Activated effector memory CD4-positive, alpha-beta T cell treated with anti-CD3 and anti-CD28 coated beads, Interleukin-2, amount 50 U/mL, for 16 hours (primary cell): ENCODE measurements at places on chromosomes 12 and 14.

GRCh38 chr14:29896354-29896821, 31.3 kb downstream of the PRKD1 start:
- no peak for DNase-seq

DNA sequence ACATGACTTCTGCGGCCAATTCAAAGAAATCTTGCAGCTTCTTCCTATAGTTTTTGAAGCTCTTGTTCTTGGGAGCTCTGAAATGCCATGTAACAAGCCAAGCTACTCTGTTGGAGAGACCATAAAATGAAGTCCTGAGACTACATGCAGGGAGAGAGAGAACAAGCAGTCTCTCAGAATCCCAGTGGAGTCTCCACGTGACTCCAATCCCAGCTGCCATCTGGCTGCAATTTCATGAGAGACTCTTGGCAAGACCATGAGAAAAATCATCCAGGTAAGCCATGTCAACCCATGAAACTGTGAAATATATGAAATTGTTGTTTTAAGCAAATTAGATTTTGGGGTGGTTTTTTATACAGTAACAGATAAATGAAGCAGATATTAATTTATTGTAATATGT, 54.4 kb downstream of the KLRG1 start:
- DNase-seq, result no peak

DNA sequence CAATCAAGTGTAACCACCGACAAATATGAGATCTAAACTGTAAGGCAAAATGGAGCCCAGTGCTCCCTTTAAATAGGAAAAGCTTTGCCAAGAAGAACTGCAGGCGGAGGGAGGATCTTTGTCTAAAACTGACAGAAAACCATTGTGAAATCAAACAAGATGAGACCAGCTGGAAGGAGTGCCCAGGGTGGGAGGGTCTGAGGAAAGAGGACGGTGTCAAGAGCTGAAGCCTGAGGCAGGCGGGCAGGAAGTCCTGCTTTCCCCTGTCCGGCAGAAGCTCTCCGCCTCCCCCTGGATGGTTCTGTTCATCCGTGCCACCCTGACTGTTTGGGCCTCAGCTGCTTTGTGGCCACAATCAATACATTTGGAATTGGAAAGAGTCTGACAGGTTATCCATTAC, 37.5 kb downstream of the CDC42BPB start:
- no peak for DNase-seq

DNA sequence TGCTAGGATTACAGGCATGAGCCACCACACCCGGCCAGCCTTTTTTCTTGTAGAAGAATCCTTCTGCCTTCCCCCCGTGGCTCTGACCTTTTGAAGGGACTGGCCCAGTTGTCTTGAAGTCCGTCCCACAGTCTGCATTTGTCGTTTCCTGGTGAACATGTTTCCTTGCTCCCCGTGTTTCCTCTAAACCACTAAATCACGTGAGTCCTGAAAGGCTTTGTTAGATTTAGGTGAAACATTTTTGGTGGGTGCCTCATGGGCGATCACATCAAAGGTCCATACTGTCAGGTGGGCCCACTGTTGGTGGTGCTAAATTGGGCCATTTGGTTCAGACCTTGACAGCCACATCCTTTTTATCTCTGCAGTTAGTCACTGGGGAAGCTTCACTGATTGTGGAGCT, 26.3 kb downstream of the MLXIP start:
- no peak for DNase-seq

- DNase-seq, result no peak
Measured at GRCh38 chr12:65392491-65392890, 114.0 kb downstream of the MSRB3 start.

DNA sequence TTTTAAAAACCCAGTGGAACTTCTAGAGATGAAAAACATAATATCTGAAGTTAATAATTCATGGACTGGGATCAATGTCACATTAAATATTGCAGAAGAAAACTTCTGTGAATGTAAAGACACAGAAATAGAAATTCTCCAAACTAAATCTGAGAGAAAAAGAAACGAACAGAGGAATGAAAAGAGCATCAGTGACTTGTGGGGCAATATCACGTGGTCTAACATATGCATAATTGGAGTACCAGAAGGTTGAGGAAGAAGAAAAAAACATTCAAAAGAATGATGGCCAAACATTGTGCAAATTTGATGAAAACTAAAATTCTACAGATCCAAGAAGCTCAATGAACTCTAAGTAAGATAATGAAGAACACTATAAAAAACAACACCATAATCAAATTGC, 130.8 kb downstream of the EFCAB11 start:
- DNase-seq, result no peak

DNA sequence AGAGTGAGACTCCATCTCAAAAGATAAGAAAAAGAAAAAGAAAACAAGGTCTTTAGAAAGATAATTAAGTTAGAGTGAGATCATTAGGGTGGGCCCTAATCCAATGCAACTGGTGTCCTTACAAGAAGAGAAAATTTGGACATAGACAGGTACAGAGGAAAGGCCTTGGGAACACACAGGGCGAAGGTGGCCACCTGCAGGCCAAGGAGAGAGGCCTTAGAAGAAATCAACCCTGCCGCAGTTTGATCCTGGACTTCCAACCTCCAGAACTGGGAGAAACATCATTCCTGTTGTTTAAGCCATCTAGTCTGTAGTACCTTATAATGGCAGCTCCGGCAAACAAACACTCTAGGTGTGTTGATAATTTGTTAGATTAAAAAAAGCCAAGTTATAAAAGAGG, 491.9 kb downstream of the MED13L start:
- no peak for DNase-seq

DNA sequence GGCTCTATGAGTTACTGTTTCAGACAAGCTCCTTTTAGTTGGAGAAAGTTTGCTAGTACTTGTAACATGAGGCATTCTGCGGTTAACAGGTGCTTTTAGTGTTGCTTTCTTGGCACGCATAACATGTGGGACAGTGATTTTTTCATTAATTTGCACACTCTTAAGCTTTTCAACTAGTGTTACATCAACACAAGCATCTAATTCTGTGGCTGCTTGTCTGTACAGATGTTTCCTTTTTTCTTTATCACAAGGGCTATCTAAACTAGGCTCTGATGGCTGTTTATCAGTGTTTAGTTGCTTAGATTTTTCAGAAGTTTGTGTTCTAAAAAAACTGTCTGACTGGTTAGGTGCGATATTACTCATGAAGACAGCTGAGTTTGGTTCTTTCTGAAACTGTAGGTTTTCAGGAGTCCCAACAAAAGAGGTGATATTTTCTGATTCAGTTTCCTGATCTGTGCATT, 120.1 kb downstream of the RALGAPA1 start:
- DNase-seq, result no peak

DNA sequence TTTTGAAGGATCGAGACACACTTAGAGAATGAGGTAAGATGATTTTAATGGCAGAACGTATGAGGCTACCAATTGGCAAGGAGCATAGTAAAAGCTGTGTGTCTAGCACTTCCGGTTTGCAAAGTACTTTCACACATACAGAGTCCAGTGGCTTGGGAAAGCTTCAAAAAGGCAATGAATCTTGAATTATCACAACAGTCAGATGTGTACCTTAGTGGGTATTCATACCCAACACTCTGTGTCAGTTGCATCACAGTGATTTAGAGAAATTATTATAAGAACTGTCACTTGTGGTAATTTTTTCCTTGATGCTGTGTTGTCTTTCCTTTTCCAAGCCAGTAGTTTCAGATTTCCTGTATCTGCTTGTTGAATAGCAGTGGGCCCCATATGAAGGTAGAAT, 424.1 kb downstream of the PCNX1 start:
- no peak for DNase-seq

GRCh38 chr12:11959117-11959823, 111.5 kb upstream of the BCL2L14 start:
- DNase-seq, result no peak

GRCh38 chr12:51620448-51620847, 29.4 kb downstream of the SCN8A start:
- no peak for DNase-seq

- DNase-seq, result no peak
Measured at GRCh38 chr12:25592725-25593495, 39.8 kb upstream of the LMNTD1 start.

DNA sequence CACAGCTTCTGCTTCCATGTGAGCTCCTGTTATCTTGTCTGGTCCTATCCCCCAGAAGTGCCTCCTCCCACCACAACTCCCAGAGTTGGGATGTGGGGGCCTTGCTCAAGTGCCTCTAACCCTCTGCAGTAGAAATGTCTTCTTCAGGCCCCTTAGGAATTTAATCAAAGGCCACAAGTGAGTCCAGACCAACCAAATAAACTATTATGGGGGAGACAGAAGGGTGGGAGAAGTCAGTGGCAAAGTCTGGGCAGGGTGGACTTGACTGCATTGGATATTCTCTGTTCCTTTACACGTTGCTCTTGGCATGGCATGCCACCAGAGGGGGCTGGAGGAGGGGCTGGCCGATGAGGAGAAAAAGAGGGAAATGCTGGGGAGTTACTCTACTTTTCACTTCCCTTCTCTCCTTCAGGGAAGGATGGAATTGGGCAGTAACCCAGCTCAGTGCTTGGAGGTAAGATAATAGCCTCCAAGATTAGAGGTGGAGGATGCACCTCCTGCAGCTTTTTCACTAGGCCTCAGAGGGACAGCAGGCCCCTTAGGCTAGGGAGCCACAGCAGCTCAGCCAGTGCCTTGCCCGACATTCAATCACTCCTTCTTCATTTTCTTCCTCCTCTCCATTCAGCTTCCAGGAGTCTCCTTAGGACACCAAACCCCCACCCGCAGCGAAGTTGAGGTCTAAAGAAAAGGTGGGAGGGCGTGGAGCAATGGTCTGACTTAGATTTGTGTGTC, 1.2 kb upstream of the AP1G2 start:
- DNase-seq, result peak; percentile 68

DNA sequence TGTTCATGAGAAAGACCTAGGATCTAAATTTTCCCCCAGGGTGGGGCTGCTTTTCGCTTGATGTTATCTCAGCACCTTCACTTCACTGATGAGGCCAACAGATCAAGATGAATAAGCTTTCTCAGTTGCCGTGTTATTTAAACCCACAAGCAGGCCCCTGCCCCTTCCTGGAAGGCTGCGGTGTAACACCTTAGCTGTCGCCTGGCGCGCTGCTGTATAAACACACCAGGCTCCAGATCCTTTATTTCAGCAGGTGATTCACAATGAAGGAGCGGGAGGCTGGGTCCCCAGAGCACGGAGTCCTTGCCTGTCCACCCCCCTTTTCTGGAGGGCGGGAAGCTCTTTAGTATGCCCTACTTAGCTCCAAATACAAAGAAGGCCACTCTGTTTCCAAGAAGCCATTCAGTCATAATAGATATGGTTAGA, 515.4 kb downstream of the FUT8 start:
- peak; percentile 87 for DNase-seq

DNA sequence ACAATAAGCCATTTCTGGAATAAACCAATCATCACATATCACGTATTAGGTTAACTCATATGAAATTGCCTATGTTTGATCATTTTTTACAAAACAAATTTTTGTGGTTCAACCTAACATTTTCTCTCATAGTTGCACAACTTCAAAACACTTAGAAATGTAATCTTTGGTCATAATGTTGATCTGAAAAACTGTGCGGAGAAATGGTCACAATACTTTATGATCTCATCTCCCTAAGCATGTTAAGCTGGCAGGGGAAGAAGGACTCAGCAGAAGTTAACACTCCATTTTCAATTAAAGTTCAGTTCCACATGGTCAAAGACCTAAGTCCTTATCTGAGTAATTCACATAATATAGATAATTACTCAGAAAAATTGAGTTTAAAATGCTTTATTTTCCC, 194.8 kb downstream of the CAPZA3 start:
- DNase-seq, result no peak

GRCh38 chr12:8559676-8560075, 19.0 kb upstream of the CLEC4E start:
- DNase-seq, result no peak

DNA sequence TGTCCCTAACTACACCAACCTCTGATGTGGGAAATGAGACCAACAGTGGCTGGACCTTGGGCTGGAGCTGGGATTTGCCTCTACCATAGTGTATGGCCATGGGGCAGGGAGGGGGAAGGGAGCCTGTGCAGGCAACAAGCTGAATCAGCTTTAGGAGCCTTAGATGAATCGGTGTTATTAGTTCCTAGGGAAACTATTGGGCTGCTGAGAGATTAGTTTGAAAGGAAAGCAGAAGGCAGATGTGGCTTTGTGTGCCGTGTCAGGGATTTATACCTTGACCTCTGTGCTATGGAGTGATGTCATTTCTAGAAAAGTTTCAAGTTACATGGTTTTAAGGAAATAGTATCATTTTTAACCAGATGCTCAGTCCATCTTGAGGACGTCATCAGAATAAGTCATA, 19.5 kb upstream of the GAS2L3 start:
- DNase-seq, result no peak

DNA sequence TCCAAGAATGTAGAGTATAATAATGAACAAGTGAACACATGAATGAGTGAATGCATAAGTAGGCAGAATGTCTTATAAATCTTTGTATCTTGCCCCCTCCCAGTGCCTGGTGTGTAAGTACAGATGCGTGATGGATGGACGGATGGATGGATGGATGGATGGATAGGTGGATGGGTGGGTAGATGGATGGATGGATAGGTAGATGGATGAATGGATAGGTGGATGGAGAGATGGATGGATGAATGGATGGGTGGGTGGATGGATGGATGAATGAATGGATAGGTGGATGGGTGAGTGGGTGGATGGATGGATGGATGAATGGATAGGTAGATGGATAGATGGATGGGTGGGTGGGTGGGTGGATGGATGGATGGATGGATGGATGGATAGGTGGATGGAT, 74.4 kb downstream of the CLMN start:
- no peak for DNase-seq

- no peak for DNase-seq
Measured at GRCh38 chr14:75476274-75476995, 45.8 kb upstream of the BATF start.

DNA sequence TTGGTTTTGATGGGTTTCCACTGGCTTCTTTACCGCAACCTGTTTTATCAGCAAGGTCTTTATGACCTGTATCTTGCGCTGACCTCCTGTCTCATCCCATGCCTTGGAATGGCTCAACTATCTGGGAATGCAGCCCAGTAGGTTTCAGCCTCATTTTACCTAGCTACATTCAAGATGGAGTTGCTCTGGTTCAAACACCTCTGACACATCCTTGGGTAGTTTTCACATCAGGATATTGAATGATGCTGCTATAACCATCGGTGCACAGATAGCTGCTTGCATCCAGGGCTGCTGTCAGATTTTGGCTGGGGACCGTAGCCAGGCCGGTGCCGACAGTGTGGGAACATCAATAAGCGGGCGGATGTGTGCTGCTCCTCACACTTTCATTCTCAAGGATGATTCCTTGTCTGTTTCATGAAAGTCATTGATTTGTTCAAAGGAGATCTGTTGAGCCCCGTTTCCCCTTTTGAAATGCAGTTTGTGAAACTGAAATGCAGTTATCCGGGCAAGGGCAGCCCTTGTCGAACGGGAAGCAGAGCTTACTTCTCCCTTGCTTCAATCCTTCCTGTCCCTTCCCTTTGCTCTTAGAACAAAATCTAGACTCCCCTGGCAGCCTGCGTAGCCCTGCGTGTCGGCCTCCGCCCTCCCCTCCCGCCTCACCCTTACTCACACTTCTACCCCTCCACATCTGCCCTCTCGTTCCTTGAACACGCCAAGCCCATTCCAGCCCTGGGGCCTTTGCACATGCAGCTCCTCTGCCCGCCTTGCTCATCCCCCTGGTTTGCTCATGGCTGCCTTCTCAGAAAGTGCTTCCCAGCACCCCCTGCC, 49.2 kb upstream of the NCOR2 start:
- DNase-seq, result no peak
